ENCODE measurements at places on chromosomes 3 and 15.

DNA sequence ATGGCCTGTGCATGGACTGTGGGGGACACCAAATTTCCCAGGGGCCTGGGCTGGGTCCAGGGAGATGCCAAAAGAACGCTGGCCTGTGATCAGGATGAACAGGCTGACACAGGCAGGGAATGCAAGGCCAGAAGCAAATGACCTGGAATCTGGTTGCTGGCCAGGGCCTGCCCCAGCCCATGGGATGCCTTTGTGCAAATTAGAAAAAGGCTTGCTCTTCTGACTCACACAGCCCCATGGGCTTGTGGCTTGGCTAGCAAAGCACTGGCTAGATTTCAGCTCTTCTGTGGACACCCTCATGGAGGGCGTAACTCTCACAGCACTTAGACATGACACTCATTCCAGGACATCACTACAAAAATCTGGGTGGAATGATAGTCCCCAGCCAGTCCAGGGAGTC, 356.0 kb downstream of the SHQ1 start:
- DNase-seq = no peak

- DNase-seq = no peak
Measured at GRCh38 chr3:143831208-143831607, 17.1 kb downstream of the SLC9A9 start.

- DNase-seq = no peak
Measured at GRCh38 chr3:49351521-49352011, 6.6 kb downstream of the GPX1 start.

DNA sequence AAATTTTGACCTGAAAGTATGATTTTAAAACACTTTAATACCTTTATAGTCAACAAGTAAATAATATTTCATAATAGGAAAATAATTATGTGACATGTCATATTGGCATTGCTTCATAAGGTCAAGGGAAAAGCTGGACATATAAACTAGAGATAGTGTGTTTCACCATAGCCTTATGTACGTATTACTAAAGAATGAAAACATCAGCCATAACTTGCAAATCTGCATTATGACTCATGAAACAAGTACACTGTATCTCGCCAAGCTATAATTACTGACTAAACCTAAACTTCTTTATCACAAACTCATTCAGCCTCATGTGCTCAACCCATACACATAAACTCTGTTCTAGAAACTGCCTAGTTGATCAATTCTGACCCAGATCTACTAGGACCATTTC, 950.1 kb downstream of the FHIT start:
- DNase-seq = no peak

DNA sequence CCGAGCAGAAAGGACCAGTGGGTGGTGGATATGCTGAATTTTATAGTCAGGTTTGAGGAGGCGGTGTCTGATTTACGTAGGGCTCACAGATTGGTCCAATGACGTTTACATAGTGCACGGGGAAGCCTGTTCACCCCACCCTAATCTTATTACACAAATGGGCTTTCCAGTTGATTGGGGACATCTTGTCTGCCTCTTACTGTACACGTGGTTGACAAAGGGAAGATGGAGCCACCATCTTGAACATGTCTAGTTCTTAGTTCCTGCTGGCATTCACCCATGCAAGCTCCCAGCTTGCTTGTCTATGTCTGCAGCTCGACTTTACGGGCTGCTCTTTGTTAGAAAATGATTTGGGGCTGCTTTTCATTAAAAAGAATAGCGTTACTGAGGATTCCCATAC, 332.0 kb upstream of the SLCO3A1 start:
- DNase-seq = no peak

GRCh38 chr3:8911781-8912180, 51.5 kb downstream of the RAD18 start:
- DNase-seq = no peak

GRCh38 chr15:80152896-80153876, at the start of gene FAH:
TSS of gene FAH (plus strand) at chr15:80152999. CDS start at chr15:80153055, 56 bp downstream.
- DNase-seq = no peak

- DNase-seq = no peak
Measured at GRCh38 chr3:175255698-175256097, 396.6 kb downstream of the NAALADL2 start.

GRCh38 chr3:3177861-3178497, 1.5 kb downstream of the CRBN start:
- peak; percentile 7 for DNase-seq

GRCh38 chr15:68272721-68273271, 4.7 kb upstream of the FEM1B start:
- DNase-seq = no peak

DNA sequence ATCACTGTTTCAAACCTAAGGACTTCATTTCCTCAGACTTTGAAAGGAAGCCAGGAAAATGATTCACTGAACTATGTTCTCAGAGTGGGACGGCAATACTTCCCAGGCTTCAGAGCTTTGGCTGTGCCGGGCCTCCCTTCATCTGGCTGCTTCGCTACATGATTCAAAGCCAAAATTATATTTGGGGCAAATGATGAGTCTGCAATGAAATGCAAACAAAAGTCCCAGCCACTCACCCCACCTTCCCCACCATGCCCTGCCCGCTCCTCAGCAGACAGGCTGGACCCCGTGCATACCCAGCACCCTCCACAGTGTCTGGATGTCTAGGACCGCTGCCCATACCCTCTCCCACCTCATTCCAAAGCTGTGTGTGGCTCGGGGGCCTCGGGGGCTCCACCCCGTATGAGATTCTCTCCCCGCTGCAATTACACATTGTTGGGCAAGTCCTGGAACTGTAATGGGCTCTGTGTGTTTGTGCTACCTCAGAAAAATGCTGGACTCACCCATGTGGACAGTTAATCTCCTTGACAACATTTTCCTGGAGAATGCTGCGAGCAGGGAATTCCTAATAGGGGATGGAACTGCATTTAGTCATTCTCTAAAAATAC, 32.2 kb downstream of the ATP10A start:
- DNase-seq = no peak

DNA sequence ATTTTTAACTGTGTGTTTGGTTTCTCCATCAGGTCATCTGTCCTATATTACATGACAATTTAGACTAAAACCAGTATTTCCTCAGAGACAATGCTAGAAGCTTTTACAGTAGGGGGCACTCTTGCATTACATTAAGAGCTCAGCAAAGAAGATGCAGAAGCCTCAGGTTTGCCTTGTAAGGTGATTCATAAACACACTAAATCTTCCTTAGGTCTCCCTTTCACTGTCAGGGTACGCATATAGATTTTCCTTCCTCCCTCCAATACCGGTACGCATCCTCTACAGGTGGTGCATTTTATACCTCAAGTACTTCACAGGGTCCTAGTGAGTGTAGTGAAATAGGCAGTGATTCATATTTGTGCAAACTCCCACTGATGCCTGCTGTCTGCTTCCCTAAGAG, 46.5 kb downstream of the CD86 start:
- DNase-seq = no peak

- DNase-seq = no peak
Measured at GRCh38 chr15:80011596-80011995, 40.6 kb upstream of the BCL2A1 start.

DNA sequence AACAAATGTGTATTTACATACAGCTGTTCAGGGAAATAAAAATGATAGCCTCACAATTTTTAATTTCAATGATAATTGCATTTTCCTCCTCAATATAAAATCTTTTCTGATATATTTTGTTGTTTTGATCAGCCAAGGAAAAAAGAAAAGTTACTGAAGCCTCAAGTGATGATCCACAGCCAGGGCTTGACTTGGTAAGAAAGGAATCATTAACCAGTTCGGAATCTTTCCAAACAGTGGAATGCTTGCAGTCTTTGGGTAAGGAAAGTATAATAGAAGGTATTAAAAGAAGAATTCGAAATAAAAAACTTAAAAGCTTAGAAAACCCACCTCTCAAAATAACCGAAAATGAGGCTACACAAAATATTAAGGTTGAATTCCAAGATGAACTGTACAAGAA, 1.0 kb downstream of the TOPAZ1 start:
- no peak for DNase-seq

GRCh38 chr15:73712107-73712506, 27.9 kb downstream of the CD276 start:
- DNase-seq = no peak

GRCh38 chr15:33022629-33023028, 171.9 kb downstream of the FMN1 start:
- no peak for DNase-seq

- DNase-seq = no peak
Measured at GRCh38 chr3:69354948-69355347, 30.9 kb downstream of the FRMD4B start.

DNA sequence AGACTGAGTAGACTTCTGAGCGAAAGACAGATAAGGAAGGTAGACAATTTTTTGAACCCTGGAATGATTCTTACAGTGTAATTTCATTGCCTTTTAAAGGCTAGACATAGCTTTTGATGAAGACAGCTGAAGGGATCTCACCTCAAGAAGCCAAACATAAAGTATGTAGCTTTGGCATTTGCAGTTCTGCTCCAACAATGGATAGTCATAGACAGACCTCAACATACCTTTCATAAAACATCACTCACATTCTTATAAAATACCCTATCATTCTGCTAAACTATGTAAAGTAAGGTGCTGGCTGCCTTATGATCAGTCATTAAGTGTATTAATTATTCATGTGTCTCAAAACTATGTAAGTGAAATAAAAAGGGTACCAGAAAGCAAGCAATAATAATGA, 70.0 kb downstream of the UBE3A start:
- DNase-seq = no peak

GRCh38 chr3:33047842-33048834, 48.8 kb downstream of the GLB1 start:
- peak; percentile 45 for DNase-seq

DNA sequence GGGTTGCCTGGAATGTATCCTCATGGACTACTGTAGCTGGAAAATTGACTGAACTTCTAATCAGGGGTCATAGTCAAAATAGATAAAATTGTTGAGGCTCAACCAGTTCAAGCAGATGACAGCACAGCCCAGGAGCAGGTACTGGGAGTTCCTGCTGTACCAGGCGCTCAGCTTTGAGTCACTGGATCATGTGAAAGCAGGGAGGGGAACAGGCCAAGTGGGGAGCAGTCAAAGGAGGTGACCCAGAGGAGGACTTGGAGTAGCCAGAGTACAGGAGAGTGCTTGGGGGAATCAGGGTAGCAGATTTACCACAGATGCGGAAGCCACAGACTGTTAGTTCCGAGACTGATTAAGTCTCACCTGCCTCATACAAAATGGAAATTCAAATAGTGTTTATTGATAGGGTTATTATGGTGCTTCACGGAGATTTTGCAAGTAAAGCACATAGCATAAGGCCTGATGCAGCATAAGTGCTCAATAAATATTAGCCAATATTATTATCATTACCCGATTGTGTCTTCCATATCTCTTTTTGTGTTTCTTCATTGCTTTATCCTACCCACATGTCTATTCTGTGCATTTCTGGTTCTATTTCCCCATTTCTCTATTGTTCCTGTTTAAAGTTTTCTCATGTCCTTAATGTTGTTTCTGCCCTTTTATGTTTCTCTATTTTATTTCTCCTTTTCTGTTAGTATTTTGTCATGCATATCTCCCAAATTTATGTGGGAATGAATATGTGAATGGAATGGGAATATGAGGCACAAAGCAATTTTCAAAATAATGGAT, 369.2 kb upstream of the MCTP2 start:
- no peak for DNase-seq

- DNase-seq = no peak
Measured at GRCh38 chr3:69005071-69005790, 8.3 kb downstream of the EOGT start.
